CD4-positive, alpha-beta T cell treated with Interleukin-4 for 4 hours (primary cell): ENCODE measurements at places on chromosomes 6 and 20.

DNA sequence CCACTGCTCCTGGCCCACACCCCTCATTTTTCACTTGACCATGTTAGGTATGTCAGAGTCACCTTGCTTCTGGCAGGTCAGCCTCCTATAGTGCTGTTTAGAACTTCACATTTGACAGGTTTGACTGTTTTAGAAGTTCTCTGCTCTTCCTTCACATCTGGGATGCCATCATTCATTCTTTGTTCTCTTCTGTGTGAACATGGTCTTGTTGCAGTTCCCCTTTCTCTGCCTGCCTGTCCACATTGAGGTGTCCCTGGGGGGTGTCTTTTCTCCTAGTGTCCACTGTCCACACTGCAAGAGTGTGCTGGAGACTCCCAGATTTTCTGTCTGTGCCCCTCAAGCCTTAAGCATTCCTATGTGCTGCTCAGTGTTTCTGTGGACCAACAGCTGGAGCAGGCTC lies 89.5 kb downstream of the JARID2 start:
- DNase-seq, result no peak

GRCh38 chr6:94071835-94072234 lies 652.5 kb upstream of the EPHA7 start:
- DNase-seq, result no peak

- no peak for DNase-seq
Observed at GRCh38 chr6:45566882-45567281, 189.1 kb upstream of the SUPT3H start.

DNA sequence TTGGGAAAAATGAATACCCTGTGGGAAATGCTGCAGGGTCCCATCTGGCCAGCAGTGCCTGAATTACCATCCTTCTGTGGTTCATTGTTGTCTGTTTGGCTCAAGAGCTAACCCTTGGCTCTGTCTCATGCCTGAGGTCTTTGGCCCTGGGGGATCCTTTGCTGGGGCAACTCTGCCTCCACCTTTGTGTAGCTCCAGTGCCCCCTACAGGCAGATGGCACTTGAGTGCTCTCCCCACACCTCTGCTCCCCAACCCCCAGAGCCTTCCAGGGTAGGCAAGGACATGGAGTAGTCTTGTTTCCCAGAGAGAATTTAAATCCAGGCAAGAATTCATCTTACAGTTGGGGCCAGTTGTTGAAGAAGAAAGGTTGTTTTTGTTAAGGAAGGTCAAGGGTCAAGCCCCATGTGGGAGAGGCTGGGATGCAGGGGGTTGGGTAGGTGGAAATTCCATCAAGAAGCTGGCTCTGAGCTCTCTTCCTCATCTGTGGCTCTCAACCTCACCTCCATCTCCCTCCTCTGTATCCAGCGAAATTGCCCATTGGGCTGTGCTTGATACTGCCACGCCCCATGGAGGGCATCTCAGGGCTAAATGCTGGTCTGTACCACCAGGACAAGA lies 44.2 kb downstream of the ZNF831 start:
- peak; percentile 79 for DNase-seq

GRCh38 chr6:69796073-69796641 lies 653 bp downstream of the LMBRD1 start:
- peak; percentile 80 for DNase-seq

GRCh38 chr20:29689411-29690225 lies 1567.8 kb upstream of the DEFB115 start:
- DNase-seq, result no peak

- peak; percentile 79 for DNase-seq
Observed at GRCh38 chr6:31400467-31401289, 2.7 kb upstream of the MICA start.

- no peak for DNase-seq
Observed at GRCh38 chr6:165668951-165669350, 5.9 kb upstream of the PDE10A start.

GRCh38 chr20:47662483-47663353 lies 122.6 kb downstream of the SULF2 start:
- no peak for DNase-seq

DNA sequence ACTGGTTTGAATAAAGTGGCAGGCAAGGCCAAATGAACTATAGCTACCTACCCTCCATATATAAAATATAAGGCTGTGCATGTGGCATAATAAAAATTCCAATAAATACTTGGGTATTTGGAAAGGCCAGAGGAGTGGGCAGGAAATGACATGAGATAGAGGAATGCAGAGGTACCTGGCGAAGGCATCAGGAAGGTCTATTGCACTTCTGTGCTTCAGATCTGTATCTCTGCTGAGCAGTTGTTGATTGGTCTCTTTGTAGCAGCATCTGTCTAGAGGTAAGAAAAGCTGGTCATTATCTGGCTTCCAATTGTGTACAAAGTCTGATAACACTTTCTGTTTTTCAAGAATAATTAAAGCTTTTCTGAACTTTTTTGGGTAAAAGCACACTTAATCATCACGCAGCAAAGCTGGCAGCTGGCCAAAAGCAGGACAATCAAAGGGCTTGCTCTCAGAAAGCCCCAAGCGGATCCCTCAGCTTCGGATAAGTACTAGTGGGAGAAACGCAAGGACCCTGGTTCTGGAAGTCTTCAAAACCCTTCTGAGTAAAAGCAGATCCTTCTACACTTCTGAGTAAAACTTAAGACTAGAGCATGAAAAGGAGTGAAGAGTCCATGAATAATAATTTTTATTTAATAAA lies 120.1 kb upstream of the TCF21 start:
- DNase-seq, result no peak

DNA sequence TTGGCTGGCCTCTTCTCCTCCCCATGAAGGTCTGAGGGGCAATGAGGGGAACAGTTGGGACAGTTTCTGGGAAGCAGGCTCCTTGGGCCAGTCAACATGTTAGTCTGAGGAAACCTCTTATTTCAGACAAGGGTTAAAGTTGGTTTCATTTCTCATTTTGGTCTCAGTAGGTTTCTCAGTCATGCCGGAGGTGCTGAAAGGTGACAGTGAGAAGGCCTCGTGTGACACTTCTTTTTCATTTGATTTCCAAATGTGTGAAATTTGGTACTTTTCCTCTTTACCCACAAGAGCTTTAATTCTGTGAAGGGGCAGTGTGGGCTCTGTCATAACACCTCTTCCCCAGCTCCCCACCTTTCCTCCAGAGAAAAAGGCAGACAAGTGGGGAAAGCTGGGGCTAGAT lies 7.5 kb upstream of the GLP1R start:
- DNase-seq, result no peak

DNA sequence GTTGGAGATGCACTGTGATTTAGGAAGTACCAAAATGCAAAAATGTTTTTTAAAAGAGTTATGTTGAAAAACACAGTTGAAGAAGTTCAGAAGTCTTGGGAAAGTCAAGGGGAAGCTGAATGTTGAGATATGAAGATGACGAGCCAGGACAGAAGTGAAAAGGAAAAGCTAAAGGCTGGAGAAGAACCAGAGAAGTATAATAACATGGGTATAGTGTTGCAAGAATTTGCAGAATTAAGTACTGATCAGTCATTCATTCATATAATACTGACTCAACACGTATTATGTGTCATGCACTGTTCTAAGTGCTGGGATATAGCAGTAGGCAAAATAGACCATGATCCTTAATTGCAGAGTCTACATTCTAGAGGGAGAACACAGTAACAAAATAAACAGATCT lies 432.8 kb downstream of the CDC5L start:
- no peak for DNase-seq

DNA sequence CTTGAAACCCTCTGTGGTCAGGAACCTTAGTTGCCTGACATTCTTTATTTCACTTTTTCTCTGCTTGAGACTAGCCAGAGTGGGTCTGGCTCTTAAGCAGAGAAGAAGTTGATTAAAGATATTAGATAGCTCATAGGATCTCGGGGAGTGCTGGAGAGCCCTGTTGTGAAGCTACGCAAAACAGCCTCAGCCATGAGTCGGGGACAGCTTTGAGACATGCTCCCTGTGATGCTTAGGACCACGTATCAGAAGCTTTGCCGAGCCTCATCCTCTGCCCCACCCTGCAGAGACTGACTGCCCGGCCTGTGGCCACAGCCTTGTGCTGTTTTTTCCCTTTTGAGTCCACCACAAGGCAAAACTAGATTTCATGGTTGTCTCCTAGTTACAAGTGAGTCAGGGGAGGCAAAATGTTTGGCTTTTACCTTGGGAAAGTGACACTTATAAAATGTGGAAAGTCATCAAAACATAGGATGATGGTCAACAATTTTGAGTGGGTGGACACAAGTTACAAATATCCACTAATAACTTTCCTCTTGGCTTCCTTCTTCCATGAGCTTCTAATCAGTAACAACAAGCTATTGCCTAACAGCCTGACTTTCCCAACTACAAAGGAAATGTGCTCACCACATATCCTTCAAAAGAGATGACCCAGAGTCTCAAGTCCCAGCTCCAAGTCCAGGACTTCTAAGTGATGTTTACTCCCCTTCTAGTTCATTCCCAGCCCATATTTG lies 108.4 kb downstream of the JAG1 start:
- DNase-seq, result no peak
